ENCODE measurements at places on chromosomes 7 and 10.

GRCh38 chr7:27108390-27109127 lies 6.1 kb upstream of the HOXA2 start:
- DNase-seq: no peak

GRCh38 chr7:74476626-74477025 lies 22.9 kb downstream of the GTF2IRD1 start:
- no peak for DNase-seq

- no peak for DNase-seq
Measured at GRCh38 chr7:148042935-148043631, 547.5 kb upstream of the C7orf33 start.

DNA sequence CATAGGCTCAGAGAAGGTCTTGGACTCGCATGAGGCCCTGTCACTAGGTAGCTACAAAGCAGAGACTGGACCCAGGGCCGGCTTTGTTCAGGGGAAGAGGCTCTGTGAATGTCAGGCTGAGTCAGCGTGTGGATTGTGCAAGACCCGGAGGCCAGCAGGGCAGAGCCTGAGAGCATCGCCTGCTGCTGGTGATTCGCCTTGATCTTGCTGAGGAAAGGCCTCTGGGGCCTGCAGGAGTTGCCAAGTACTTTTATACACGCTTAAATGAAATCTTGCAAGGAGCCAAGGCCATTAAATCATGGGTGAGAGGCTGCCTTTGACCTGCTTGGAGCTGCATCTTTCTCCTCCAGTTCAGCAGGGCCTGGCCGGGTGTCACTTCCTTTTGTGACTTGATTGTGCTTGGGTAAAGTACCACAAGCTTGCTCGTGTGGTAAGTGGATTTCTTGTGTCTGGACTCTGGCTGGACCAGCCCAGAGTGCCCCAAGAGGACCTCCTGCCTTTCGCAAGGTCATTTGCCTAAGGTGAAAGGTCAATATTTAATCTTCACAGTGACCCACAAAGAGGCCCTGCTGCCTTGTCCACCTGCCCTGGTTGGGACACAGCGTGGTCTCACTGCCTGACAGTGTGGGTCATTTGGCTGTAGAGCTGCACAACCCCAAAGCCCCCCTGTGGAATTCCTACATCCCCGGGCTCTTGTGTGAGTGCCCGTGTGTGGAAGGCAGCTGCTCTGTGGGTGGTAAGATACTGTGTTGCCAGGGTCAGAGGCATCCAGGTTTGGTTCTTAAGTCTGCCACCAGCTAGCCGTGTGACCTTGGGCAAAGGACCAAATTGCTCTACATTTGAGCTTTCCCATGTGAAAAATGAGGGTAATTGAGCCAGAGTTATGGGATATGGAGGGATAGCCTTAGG lies 38.6 kb upstream of the SH2D4B start:
- no peak for DNase-seq

- no peak for DNase-seq
Measured at GRCh38 chr7:18700147-18700546, 204.6 kb downstream of the HDAC9 start.

- no peak for DNase-seq
Measured at GRCh38 chr7:130494431-130494858, 2.6 kb downstream of the MEST start.

- no peak for DNase-seq
Measured at GRCh38 chr10:104487794-104488438, 134.3 kb downstream of the CFAP58 start.

- DNase-seq: no peak
Measured at GRCh38 chr7:106744563-106745091, 83.7 kb upstream of the CCDC71L start.

DNA sequence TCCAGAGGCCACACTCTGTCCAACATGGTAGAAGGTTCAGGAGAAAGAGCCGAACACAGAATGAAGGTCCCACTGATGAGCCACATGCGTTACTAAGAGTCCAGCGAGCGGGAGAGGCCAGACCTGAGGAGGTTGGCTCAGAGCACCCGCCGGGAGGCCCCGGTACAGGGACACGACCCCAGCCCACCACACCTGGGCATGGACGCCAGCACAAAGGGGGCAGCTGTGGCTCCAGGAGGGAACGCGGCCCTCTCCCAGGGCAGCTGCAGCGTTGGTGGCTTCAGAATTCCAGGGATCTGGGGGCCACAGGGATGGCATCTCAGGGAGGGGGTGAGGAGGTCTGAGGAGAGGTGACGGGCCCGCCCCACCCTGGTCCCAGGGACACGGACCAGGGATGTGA lies 280.0 kb downstream of the MAD1L1 start:
- no peak for DNase-seq

GRCh38 chr10:78844960-78845607 lies 223.7 kb upstream of the ZMIZ1 start:
- DNase-seq: peak; percentile 18

DNA sequence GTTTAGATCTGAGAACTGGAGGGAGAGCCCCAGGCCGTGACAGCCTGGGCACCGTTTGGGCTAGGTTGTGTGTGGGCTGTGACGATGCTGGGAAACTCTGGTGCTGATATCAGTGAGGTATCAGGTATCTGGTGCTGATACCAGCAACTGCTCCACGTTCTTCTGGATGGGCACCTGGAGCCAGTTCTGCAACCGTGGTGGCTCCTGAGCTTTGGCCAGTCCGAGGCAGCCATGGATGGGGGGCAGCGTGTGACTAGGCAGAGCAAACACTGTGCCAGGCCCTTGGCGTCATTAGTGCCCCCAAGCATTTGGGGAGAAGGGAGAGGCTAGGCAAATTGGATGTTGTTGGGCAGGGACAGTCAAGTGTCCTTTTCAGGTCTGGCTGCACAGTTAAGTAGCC lies 57.9 kb downstream of the ZNF467 start:
- DNase-seq: no peak

DNA sequence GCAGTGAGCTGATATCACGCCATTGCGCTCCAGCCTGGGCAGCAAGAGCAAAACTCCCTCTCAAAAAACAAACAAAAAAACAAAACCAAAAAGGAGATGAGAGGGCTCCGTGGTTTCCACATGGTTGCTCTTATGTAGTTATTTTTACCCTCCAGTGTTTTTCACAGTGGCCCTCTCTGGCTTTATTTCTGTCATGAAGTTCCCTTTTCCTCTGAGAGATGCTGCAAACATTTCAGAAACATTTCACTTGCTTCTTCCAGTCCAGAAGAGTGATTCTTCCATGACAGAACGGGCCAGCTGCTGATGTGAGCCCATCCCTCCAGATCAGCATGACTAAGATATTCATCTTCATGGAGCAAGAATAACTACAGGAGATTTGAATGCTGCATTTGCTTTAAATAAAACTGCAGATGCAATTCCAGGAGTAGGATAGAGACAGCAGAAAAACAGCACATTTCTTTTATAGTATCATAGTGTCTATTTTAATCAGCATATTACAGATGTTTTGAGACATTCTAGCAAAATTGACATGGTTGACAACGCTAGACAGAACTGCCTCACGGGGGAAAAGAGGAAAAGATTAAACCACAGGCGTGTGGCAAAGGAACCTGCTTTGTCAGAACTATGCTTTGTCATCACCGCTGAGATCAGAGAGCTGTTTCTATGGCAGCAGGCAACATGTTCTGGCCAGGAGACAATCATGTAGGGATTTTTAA lies 40.3 kb downstream of the NRCAM start:
- no peak for DNase-seq

GRCh38 chr7:94697035-94697974 lies 41.4 kb upstream of the SGCE start:
- no peak for DNase-seq

DNA sequence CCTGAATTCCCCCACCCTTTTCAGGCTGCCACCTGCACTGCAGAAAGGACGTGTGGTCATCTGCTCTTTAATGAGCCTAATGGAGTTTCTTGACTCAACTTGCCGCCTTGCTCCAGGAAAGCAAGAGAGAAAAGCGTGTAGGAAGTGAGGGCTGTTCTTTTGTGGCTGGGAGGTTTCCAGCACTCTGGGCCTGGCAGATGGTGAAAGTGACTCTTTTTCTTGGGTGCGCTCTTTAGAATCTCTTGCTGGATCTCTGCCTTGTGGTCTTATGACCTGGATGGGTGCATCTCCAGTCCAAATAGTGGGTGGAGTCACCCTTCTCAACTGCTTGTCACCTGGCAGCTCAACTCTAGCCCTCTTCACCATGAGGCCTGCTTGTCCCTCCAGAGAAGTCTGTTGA lies 244.0 kb downstream of the SORCS1 start:
- DNase-seq: no peak

DNA sequence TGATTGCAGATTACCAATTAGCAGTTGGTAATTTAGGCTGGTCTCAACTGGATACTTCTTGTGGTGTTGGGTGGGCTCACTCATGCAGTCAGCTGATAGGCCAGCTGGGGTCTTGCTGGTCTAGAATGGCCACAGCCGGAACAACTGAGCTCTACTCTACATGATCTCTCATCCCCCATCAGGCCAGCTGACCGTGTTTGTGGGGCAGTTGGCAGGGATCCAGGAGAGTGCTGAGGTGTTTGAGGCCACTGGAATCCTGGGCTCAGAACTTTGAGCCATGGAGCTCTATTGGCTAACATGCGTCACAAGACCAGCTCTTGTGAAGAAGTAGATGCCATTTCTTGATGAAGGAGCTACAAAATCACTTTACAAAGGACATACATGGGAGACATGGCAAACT lies 242.4 kb downstream of the GFRA1 start:
- DNase-seq: no peak

- DNase-seq: no peak
Measured at GRCh38 chr10:97230146-97230545, 44.4 kb upstream of the SLIT1 start.

DNA sequence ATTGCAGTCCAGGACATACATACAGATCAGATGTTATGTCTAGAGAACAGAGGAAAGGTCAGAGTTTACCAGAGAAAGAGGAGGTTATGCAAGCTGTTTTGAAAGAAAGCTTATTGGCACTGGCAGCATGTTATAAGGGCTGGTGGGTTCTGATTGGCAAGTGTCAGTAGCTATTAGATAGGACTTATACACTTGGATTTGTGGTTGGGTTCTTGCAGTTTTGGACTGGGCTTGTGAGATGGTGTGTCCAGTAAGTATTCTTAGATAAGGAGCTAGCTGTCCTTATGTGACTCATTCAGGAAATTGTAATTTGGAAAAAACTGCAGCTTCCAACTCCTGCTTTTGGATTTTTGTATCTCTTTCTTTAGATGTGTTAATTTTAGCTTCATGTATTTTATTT lies 130.7 kb upstream of the NAMPT start:
- DNase-seq: no peak

All from HEK293T (cell line).